ENCODE measurements at places on chromosomes 2 and 18.

DNA sequence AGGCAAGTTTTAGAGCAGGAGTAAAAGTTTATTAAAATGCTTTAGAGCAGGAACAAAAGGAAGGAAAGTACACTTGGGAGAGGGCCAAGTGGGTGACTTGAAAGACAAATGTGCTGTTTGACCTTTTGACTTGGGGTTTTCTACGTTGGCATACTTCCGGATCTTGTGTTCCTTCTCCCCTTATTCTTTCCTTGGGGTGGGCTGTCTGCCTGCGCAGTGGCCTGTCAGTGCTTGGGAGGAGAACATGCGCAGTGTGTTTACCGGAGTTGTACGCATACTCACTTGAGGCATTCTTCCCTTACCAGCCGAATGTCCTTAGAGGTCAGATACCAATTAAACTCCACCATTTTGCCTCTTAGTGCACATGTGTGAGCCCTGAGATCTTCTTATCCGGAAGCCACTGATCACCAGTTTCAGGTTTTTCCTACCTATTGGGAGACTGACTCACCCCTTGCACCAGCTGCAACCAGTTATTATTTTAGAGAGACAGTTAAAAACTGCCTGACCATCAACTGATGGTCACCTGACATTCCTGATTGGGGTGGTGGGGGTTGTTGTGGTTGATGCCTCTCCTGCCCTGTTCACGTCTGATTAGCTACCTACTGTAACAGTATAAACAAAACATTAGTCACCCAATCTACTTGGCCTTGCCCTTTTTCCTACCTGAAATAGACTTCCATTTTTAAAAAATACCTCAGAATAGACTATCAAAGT lies 67.5 kb downstream of the NYAP2 start:
- no peak for DNase-seq

DNA sequence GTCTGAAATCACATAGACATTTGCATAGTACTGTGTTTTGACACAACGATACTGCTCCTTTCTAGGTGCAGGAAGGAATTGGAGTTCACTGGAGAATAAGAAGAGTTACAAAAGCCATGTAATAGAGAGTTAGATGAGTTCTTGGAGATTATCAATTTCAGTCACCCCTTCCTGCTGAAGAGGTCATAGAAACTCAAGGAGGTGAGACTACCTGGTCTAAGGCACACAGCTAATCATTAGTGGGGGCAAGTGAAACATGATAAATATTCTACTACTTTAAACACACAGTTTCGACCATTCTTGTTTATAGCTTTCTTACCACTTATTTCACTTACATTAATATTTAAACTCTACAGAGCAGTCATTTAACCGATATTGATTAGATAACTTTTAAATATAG lies 286.9 kb upstream of the NXPH2 start:
- DNase-seq = no peak

DNA sequence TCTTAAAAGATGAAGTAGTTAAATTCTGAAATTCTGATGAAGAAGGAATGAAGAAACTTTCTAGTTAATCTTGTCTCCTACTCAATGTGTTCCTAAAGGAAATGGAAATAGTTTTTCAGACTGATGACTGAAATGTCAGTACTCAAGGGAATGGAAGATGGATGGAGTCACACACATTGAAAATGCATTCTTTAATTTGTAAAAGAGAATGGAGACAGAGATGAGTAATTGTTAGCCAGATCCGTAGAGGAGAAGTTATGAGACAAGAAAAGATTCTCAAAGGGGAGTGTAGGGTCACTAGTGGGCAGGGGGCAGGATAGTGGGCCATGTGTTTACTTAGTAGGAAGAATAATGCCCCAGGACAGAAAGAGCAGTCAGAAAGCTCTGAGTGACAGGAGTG lies 13.3 kb downstream of the ZSWIM2 start:
- DNase-seq = no peak

GRCh38 chr2:151106805-151107506 lies 154.7 kb downstream of the RBM43 start:
- no peak for DNase-seq

DNA sequence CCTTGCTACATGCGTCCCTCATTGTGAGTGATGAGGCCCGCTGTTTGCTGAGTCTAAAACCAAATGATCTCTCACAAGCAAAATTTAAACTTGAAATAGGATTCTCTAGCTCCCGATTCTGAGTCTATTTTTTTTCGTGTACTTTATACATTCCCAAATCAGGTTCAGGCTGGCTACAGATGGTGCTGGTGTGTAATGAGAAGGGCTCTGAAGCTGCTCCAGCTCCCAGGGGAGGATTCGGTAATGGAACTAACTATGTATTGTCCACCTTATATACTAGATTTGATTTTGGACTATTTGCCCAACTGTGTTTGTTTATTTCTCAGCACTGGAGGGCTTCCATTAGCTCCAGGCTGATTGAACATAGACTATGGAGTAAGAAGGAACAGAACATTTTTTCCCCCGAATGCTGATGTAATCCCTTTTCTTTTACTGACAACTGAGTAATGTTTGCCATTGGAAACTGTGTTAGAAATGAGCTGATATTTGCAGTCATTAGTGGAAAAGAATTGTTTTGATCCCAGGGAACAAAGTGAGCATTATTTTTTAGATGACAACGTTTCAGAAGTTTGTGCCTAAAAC lies 274.0 kb upstream of the FIGN start:
- no peak for DNase-seq

- no peak for DNase-seq
Observed at GRCh38 chr2:66173645-66174044, 261.3 kb upstream of the MEIS1 start.

DNA sequence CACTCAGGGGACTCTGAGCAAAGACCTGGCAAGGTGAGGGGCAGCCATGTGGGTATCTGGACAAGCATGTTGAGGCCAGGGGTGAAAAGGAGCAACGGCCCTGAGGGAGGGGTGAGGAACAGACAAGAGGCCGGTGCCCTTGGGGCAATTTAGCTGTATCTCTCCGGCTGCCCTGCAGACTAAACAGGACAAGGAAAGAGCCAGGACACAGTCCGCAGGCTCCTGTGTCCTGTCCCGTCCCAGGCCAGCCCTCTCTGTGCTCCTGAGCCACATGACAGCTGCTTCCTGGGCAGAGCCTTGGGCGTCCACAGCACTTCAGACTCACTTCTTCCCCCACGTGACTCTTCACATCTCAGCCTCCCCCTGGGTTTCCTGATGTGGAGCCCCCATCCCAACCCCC lies 206.1 kb downstream of the KLHL29 start:
- DNase-seq = no peak

DNA sequence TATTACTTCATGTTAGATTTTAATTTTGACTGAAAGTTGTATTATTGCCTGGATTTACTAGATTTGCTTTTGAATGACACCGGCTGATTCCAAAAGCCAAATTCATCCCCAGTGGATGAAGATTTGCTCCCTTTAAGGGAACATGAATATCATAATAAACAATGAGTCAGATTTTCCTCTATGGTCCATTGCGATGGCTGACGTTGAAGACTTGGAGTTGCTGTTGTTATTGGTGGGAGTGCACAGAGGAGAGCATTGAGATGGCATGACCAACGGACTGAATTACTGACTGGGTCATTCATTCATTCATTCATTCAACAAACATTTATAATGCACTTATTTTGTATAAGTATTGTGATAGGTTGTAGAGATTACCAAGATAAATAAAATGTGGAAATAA lies 33.4 kb upstream of the LYPD1 start:
- DNase-seq = no peak

DNA sequence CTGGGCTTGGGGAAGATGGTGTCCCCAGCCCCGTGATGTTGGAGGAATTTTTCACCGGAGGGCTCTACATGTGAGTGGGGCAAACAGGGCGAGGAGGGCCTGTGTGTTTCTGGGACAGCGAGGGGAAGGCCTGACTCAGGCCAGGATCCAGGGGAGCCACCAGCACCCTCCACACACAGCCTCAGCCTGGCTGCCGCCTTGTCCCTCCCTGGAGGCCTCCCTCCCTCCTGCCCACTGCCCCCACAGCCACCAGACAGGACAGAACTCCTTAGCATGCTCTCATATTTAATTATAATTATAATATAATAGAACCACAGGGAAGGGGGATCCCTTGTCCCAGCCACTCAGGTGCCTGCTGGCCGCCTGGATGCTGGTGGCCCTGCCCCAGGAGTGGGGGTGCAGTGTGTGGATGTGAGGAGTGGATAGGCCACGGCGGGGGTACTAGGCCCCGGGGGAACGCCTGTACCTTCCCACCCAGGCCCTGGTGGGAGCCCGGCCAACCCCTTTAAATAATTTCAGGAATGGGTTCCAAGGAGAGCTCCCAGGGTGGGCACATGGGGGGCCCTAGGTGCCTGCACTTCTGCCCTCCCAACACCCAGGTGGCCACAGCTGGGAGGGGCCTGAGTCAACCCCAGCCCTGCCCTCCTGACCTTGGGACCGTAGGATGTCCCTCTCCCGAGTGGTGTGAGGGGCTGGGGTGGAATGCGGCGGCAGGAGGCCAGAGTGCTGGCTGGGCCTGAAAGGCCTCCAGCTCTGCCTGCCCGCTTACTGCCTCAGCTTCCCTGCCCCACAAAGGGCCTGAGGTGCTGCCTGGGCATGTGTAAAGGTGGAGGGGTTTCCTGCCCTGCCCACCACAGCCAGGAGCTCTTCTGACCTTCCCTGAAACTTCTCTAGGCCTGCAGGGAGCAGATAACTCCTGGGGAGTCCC lies 8.8 kb downstream of the PDCD1 start:
- DNase-seq = no peak

DNA sequence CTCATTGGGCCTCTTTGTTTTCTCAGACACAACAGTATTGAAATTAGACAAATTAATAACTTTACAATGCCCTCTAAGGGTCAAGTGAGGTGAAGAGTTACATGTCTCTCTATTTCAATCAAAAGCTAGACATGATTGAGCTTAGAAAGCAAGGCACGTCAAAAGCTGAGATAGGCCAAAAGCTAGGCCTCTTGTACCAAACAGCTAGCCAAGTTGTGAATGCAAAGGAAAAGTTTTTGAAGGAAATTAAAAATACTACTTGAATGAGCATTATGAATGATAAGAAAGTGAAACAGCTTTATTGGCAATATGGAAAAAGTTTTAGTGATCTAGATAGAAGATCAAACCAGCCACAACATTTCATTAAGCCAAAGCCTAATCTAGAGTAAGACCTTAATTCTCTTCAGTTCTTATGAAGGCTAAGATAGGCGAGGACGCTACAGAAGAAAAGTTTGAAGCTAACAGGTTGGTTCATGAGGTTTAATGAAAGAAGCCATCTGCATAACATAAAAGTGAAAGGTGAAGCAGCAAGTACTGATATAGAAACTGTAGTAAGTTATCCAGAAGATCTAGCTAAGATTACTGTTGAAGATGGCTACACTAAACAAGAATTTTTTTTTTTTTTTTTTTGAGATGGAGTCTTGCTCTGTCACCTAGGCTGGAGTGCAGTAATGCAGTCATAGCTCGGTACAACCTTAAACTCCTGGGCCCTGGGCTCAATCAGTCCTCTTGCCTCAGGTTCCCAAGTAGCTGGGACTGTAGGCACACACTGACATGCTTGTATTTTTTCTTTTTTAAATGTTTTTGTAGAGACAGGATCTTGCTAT lies 65.5 kb downstream of the FAM117B start:
- peak; percentile 18 for DNase-seq

DNA sequence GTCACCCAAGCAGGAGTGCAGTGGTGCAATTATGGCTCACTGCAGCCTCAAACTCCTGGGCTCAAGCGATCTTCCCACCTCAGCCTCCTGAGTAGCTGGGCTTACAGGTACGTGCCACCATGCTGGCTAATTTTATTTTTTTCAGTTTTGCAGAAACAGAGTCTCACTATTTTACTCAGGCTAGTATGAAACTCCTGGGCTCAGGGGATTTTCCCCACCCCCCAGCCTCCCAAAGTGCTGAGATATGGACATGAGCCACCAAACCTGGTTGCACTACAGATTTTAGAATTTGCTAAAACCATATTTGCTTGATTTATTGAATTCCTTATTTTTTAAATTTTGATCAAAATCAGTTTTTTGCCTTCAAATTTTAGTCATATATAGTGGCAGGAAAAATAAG lies 1553.4 kb downstream of the LRP1B start:
- no peak for DNase-seq

GRCh38 chr2:224202281-224202865 lies 163.3 kb upstream of the SERPINE2 start:
- DNase-seq = no peak

DNA sequence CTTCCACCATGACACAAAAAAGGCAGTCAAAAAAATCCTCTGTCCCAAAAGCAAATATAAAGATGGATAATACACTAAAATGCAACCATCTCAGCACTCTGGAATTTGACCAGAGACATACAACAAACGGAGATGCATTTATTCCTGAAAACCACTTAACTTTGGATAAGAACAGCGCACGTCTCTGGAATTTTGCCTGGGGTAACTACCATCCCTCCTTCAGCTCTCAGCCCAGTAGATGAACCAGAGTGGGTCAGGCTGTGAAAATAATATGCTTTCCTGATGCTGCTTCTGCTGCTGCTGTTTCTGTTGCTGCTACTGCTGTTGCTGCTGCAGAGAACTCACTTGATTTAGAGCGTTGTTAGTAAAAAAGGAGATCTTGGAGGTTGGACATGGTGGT lies 133.8 kb upstream of the ACVR2A start:
- no peak for DNase-seq

DNA sequence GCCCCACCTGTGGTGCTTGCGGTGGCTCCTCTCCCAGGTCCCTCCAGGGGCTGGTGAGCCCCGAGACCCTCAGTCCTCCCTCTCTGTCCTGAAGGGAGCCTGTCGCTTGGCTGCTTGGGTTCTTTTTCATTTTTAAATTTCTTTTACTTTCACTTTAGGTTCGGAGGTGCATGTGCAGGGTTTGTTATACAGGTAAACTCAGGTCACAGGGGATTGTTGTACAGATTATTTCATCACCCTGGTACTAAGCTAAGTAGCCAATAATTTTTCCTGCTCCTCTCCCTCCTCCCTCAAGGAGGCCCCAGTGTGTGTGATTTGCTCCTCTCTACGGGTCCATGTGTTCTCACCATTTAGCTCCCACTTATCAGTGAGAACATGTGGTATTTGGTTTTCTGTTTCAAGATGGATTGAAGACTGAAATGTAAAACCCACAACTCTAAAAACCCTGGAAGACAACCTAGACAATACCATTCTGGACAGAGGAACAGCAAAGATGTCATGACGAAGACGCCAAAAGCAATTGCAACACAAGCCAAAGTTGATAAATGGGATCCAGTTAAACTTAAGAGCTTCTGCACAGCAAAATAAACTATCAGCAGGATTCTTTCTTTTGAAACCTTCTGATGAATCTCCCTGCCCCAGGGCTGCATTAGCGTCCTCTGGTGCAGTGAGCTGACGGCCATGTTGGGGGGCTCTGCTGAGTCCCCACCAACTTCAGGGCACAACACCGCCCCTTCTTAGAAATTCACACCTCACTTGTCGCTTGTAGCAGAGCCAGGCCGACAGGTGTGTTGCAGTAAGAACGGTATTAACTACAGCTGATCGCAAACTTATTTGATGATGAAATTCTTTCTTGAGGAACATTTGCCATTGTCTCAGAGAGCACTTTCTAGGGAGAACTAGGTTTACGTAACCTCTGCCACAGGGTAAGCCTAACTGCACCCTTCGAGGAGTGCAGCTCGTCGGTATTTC lies 135.3 kb downstream of the ZNF236 start:
- DNase-seq = no peak

- no peak for DNase-seq
Observed at GRCh38 chr2:231909631-231910030, 16.6 kb downstream of the NPPC start.

Data from CD4-positive, alpha-beta T cell treated with Interleukin-21 for 1 hour (primary cell).